AG20443 (cell line): ENCODE measurements at places on chromosomes 11 and 22.

- DNase-seq = no peak
Observed at GRCh38 chr11:111229604-111230003, 15.9 kb upstream of the POU2AF2 start.

GRCh38 chr11:19199771-19200170 is 2.0 kb downstream of the CSRP3 start:
- no peak for DNase-seq

- no peak for DNase-seq
Observed at GRCh38 chr11:17782145-17782544, 47.6 kb downstream of the KCNC1 start.

GRCh38 chr11:66221012-66221411 is 47.4 kb upstream of the RAB1B start:
- no peak for DNase-seq

DNA sequence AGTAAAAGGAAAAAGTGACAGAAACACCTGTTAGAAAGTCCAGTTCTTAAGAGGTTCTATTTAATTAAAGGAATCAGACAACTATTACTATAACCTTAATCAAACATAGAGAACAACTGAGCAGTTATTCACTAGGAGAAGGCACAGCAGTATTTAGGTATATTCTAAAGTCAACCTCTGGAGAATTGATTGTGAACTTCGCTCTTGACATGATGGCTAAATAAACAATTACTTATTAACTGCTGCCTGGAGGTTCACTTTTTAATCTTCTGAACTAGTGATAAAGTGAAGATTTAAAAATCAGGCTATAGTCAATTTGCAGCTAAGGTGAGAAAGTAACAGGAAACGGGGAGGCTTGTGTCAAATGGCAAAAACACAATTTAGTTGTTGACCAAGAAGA is 557.3 kb downstream of the FAM181B start:
- no peak for DNase-seq

DNA sequence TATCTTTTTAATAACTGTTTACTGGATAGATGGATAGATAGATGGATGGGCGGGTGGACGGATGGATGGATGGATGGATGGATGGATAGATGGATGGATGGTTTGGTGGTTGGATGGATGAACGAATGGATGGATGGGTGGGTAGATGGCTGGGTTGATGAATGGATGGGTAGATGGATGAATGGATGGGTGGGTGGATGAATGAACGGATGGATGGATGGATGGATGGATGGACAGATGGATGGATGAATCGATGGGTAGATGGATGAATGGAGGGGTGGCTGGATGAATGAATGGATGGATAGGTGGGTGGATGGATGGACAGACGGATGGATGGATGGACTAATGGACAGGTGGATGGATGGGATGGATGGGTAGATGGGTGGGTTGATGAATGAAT is 13.8 kb upstream of the SLC22A12 start:
- DNase-seq = no peak

GRCh38 chr11:65573391-65574079 is 1.2 kb downstream of the FAM89B start:
- no peak for DNase-seq

DNA sequence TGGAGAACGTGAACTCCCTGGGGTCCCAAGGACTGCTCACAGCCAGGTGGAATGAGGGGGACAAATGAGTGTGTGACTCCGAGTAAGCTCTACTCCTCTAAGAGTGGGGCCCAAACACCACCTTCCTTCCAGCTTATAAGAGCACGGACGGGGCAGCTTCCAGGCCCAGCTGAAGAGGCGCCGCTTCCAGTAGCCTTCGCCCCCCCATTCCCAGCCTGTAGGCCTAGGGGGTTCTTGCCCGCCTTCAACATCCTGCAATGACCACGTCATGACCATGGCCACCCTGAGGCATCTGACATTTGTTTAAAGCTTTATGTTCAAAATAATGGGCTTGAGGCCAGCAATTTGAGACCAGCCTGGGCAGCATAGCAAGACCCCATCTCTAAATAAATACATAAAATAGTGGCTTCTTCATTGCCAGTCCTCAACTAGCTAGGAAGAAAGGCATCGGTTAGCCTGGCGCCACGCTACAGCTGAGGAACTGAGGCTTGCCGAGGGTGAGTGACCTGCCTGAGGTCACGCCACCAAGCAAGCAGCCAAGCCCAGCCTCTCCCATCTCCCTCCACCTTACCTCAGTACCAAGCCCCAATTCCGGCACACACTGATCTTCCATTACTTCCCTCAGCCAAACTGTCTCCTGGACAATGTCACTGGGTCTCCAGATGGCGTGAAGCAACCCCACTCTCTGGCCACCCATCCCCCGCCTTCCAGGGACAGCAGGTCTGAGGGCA is 7.8 kb upstream of the TNFRSF13C start:
- DNase-seq = no peak

- DNase-seq = no peak
Observed at GRCh38 chr11:92980312-92980711, 10.9 kb downstream of the MTNR1B start.

GRCh38 chr11:20599221-20600019 is at the start of gene SLC6A5:
Gene SLC6A5 (plus strand): TSS chr11:20599608. CDS start chr11:20599673, 65 bp downstream.
- DNase-seq = peak; percentile 72

GRCh38 chr22:19622061-19622441 is 92.3 kb upstream of the SEPTIN5 start:
- no peak for DNase-seq

- no peak for DNase-seq
Observed at GRCh38 chr22:44777364-44777755, 25.0 kb downstream of the ARHGAP8 start.

- peak; percentile 80 for DNase-seq
Observed at GRCh38 chr22:24482575-24482974, 12.6 kb upstream of the UPB1 start.
